ENCODE measurements at places on chromosomes 1 and 21.

DNA sequence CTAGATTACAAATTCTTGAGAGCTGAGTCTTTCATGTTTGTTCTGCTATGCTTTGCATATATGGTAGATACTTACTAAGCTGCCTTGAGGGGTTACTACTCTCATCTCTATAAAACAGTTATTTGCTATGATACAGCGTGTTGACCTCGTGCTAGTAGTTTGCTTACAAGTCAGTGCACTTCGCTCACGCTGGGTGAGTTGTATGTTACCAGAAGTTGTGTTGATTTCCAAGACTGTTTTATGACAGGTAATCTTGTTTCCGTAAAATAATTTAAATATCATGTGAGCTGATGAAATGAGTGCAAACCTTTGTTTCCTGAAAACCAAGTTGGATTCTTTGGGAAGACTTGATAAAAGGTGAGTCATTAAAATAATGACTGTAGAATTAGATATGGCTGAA lies 7.3 kb downstream of the MRPS6 start:
- DNase-seq: no peak

DNA sequence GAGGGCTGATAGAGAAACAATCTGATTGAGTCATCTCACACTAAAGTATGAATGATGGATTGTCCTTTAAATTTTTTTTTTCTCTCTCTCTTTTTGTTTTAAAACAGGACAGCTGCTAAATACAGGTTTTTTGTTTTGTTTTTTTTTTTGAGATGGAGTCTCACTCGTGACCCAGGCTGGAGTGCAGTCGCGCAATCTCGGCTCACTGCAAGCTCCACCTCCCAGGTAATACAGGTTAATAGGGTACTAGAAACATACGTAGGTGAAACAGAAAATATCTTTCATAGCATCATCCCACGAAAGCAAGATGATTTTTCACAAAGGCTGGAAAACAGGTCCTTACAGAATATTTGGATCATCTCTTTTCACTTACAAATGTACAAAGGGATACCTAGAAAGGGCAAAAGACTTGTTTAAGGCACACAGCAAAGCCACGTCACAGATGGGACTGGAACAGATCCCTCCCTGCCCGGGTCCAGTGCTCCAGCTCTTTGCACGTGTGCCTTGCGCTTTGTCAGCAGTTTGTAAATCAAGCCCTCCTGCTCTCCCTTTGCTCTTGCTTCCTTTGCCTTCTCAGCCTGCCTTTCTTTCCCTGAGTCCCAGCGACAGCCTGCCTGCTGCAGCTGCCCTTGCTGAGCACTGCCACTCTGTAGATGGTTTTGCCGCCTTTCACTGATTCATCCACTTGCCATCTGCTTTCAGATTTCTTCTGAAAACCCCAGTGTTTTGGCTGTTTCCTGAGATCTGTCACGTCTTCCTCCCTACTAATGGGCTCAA lies 171.3 kb upstream of the BEND5 start:
- DNase-seq: no peak

- no peak for DNase-seq
Measured at GRCh38 chr1:77672374-77672773, 10.1 kb downstream of the ZZZ3 start.

DNA sequence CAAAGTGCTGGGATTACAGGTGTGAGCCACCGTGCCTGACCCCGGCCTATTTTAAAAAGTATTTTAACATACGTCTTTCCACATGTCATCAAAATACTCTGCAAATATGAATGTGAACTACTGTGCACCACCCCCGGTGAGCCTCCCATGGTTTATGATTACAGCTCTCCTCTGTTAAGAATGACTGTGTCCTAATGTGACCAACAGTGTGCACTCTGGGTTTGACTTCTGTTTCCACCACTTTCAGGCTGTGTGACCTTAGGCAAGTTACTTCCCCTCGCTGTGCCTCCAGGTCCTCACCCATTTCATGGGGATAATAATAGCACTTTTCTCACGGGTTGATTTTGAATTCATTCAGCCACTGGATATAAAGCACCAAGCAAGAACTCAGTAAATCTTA lies 14.7 kb downstream of the AMPD2 start:
- DNase-seq: no peak

GRCh38 chr1:14773396-14774025 lies 175.0 kb downstream of the KAZN start:
- no peak for DNase-seq

GRCh38 chr1:181324797-181325616 lies 158.3 kb upstream of the CACNA1E start:
- peak; percentile 39 for DNase-seq

DNA sequence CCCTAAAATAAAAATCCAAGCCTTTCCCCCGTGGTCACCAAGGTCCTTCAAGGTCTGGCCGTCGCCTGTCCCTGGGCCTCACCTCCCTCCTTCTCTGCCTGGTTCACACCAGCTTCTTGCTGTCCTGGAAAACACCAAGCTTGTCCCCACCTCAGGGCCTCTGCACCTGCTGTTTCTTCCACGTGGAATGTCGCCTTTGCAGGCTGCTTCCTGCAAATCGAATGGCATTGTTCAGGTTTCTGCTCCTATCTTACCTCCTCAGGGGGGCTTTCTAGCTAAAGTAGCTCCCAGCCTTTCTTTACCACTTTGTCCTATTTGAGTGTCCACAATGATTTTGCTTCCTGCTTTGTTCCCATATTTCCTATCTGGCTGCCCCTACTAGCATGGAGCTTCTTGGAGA lies 3.3 kb upstream of the CASZ1 start:
- DNase-seq: no peak

GRCh38 chr1:155131856-155132255 lies 3.8 kb upstream of the SLC50A1 start:
- no peak for DNase-seq

- peak; percentile 80 for DNase-seq
Measured at GRCh38 chr1:26692211-26692792, 3.5 kb upstream of the ARID1A start.

DNA sequence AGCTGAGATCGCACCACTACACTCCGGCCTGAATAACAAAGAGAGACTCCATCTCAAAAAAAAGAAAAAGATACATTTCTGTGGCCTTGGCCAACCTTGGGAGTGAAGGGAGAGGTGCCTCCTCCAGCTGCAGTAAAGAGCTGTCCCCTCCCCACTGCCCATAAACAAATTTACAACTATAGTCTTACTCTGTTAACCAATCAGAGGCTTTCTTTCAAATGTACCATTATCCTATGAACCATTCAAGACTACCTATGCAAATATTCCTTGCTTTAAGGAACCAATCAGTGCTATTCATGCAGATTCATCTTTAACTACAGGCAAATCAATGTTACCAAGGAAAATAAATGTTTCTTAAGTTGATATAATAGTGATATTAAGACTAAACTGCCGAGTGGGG lies 1.0 kb downstream of the CELA2B start:
- no peak for DNase-seq

DNA sequence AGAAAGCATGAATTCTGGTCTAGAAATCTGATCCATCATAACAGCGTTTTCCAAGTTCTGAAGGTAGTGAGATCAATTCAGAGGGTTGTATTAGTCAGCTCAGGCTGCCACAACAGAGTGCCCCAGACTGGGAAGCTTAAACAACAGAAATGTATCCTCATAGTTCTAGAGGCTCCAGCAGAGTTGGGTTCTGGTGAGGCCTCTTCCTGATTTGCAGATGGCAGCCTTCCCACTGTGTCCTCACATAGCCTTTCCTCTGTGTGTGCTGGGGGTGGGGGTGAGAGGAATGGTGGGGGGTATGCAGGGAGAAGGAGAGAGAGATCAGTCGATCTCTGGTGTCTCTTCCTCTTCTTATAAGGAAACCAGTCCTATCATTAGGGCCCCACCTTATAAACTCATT lies 15.1 kb downstream of the ZBTB8B start:
- no peak for DNase-seq

DNA sequence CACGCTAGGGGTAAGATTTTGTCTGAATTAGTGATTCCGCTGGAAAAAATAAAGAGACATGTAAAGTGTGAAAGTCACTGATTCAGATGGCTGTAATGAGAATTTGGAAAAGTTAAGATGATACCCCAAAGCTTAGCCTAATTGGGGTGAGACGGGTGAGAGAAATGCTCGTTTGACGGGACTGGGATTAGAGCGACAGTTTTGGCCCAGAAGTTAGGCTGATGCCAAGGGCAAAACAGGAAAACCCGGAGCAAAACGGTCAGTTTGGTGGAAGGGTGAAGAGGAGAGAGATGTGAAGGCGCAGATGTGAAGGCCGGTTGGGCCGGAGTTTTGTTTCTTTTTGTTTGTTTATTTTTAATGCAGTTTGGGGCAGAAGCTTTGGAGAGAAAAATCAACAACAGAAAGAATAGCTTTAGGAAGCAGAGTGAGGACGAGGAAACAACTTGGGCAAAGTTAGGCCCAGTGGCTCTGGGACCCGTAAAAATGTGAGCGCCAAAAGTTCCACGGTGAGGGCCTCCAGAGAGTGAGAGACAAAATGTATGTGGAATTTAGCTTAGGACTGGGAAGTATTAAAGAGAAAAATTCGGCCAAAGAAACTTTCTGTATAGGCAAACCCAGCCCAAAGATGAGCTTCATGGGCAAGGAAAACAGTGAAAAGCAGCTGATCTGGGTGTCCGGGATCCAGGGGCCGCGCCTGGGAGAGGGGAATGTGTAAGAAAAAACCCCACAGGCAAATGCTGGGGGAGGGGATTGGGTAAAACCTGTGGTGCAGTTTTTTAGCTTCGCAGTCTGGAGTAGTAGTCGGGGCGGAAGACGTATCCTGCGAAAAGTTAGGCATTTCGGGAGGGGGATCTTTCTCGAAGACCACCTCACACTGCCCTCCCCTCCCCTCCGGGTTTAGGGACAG lies 1.2 kb downstream of the DMRTA2 start:
- DNase-seq: no peak

DNA sequence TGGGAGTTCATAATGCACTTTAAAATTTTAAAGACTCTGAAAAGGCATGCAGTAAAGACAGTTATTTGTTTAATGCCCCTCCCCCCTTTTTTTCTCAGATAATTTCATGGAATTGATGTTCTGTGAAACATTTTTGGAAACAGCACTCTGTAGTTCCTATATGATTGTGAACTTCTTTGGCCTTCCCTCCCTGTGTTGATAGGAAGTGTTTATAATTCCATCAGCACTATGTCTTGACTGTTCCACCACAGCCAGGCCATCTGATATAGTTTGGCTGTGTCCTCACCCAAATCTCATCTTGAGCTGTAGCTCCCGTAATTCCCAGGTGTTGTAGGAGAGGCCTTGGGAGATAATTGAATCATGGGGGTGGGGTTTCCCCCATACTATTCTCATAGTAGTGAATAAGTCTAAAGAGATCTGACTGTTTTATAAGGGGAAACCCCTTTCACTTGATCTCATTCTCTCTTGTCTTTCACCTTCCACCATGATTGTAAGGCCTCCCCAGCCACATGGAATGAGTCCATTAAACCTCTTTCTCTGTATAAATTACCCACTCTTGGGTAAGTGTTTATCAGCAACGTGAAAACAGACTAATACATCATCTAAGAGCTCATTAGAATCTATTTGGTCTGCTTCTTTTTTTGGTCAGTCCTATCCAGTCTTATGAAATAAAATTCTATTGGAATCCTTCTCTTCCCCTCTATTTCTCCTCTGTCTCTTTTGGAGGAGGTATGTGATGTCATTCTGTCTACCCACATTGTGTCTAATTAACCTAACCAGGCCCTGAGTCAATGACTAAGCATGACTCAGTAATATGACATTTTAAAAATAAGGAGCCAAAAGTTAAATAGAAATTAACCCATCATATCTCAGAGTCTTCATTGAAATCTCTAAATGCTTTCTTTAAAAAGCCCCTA lies 8.9 kb downstream of the CCDC185 start:
- DNase-seq: no peak

- no peak for DNase-seq
Measured at GRCh38 chr1:223437151-223437550, 43.9 kb downstream of the CCDC185 start.

GRCh38 chr1:31102501-31102950 lies 37.0 kb upstream of the PUM1 start:
- DNase-seq: no peak

GRCh38 chr1:232355162-232356006 lies 274.5 kb downstream of the SIPA1L2 start:
- no peak for DNase-seq

GRCh38 chr1:21670956-21671902 lies 2.1 kb upstream of the RAP1GAP start:
- no peak for DNase-seq

- DNase-seq: no peak
Measured at GRCh38 chr1:12296623-12297022, 66.8 kb downstream of the VPS13D start.

DNA sequence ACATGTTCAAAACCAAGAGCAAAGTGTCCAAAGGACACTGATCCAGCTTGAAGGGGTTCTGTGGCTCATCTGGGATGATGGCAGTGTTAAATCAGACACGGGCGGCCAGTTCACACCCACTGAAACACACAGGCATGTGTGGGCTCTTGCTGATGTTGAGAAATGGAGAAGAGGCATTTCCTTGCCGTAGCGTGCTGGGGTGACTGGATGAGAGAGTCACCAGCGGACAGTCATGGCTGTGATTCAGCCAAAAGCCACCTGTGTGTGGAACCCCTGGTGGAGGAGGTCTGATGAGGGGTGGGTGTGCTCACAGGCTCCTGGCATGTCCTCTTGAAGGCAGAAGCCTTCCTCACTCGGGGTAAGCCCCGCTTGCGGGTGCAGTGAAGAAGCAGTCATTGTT lies 7.2 kb downstream of the C1orf35 start:
- no peak for DNase-seq

GRCh38 chr1:8155528-8156186 lies 129.5 kb upstream of the ERRFI1 start:
- no peak for DNase-seq

GRCh38 chr1:21891621-21892479 lies 45.3 kb downstream of the HSPG2 start:
- DNase-seq: no peak

- DNase-seq: no peak
Measured at GRCh38 chr1:100614570-100614969, 76.6 kb downstream of the GPR88 start.

GRCh38 chr1:116375148-116375886 lies 2.3 kb downstream of the ATP1A1 start:
- no peak for DNase-seq

- no peak for DNase-seq
Measured at GRCh38 chr1:89701746-89702241, 68.9 kb downstream of the LRRC8C start.

DNA sequence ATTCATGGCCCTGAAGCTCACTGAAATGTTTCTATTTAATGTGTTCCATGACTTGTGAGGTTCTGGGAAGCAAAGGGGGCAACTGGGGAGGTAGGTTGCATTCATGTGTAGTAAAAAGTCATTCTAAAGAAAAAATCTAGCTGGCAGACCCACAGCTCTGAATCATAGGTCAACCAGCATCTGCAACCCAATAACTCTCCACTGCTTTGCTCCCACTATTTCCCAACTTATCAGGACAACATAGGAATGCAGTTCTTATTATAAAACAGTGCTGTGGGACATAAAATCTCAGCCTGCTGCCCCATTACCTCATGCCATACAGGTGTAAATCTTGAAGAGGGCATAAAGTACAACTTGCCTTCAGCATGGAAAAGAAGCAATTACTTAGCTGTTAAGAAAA lies 576.1 kb upstream of the PTBP2 start:
- DNase-seq: no peak

Measured in activated gamma-delta T cell treated with Interleukin-2 at 50 U/mL for 16 hours (primary cell).